ENCODE measurements at places on chromosomes 1 and 21.

DNA sequence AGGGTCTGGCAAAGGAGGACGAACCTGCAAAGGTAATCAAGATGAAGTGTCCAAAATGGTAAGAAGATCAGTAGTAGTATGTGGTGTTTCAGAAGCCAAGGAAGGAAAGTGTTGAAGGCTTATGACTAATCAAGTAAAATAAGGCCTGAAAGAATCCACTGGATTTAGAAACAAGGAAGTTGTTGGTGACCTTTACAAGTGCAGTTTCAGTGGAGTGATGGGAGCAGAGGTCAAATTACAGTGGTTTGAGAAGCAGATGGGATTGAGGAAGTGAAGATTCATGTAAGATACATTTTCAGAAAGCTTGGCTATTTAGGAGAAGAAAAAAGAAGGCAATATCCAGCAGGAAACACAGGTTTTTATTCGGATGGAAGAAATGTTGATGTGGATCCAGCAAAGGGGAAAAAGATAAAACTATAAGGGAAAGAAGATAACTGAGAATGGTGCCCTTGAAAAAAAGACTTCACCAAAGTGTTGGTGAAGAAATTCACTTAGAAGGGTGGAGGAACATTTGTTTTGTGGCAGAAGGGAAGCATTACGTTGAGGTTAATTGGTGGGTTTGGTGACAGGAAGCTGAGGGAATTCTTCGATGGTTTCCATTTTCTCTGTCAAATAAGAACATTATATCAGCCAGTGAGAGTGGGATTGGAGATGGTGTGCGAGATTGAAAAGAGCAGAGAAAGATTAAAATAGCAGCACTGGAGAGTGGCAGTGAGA, 2.1 kb downstream of the ARMH1 start:
- no peak for DNase-seq

- DNase-seq, result no peak
Observed at GRCh38 chr1:63892632-63893395, 119.0 kb downstream of the ROR1 start.

DNA sequence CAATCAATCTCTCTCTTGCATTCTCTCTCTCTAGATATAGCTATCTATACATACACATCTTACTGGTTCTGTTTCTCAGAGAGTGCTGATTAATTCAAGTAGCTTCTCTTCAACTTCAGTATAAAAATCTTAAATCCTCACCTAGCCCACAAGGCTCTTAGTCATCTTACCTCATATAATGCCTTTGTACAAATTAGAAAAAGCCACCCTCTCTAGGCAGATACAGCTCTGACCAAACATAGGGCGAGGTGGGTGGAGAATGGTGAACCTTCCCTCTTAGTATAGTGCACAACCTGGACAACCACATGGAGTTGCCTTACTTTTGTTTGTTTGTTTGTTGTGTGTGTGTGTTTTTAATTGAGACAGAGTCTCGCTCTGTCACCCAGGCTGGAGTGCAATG, 5.1 kb upstream of the INAVA start:
- DNase-seq, result no peak

GRCh38 chr1:174049514-174049913, 27.4 kb upstream of the RC3H1 start:
- no peak for DNase-seq

GRCh38 chr1:217342105-217342504, 288.8 kb downstream of the GPATCH2 start:
- no peak for DNase-seq

DNA sequence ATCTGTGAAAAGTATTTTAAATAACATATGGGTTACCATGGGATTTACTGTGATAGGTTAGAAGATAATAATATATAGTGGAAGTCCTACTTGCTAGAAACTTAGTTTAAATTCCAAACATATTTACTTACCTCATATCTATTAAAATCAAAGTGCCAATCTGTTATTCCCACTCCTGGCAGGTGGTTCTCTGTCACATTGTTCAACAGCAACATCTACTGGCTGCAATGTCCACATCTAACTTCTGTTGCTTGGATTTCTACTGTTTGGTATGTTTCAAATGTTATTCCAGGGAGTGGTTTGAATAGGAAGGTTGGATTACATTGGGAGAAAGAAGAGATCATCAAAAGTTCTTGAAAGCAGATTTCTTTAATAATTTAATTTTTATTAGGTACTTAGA, 122.5 kb upstream of the NCAM2 start:
- DNase-seq, result no peak

DNA sequence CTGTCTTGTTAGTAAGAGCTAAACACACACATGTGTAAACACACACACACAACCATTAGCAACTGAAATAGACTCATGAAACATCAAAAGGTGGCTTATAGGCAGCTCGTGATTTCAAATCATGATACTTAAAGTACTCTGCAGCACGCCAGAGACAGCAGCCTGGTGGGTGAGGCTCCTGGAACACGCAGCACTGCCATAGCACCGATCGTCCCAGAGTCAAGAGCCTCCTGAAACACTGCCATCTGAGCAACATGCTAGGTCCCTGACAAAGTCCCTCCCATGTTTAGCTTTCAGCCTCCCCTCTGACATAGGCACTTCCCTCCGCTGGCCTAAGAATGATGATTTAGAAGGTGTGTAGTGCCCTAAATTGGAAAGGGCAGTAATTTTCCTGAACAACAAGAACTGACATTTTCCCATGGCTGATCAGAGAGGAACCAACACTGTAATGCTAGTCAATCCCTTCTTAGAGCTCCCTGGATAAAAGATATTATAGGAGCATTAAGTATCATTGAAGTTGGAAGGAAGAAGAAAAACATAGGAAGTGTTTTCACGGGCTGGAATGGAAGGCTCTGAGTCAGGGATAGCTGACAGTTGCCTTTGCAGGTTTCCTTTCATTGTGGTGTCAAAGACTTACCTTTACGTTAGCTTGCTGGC, 14.1 kb upstream of the DPT start:
- no peak for DNase-seq

- DNase-seq, result no peak
Observed at GRCh38 chr1:11176081-11176706, 13.0 kb upstream of the ANGPTL7 start.

- DNase-seq, result no peak
Observed at GRCh38 chr21:46397993-46398392, 60.7 kb upstream of the DIP2A start.

DNA sequence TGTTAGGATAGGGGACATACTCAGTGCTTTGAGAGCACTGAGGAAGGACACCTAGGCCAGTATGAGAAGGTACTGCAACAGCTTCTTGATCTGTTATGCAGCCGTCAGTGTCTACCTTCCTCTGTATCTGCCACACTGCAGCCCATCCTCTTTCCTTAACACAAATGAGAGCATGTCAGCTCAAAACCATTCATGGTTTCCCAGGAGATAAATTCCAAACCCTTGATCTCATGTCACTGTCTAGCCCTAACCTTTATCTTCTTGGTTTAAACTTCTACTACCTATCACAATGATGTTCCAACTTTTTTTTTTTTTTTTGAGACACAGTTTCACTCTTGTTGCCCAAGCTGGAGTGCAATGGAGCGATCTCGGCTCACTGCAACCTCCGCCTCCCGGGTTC, 1.4 kb downstream of the ZMYND12 start:
- no peak for DNase-seq

DNA sequence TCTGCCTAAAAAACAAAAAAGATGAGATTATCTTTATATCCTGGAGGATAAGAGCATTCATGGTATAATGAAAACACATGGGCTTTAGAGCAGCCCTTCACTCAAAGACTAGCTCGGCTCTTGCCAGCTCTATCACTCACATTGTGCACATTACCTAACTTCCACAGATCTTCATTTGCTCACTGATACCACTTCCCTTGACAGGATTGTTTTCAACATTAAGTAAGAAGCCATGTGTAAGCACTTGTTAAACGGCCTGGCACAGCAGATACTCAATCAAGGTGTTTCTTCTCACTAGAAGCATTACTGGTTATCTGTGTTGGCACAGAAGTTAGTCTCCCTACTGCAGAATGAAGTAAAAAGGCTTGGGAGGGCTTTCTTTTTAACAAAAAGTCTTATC, 18.7 kb downstream of the LPGAT1 start:
- no peak for DNase-seq

- no peak for DNase-seq
Observed at GRCh38 chr1:229040630-229041358, 230.1 kb upstream of the RAB4A start.

DNA sequence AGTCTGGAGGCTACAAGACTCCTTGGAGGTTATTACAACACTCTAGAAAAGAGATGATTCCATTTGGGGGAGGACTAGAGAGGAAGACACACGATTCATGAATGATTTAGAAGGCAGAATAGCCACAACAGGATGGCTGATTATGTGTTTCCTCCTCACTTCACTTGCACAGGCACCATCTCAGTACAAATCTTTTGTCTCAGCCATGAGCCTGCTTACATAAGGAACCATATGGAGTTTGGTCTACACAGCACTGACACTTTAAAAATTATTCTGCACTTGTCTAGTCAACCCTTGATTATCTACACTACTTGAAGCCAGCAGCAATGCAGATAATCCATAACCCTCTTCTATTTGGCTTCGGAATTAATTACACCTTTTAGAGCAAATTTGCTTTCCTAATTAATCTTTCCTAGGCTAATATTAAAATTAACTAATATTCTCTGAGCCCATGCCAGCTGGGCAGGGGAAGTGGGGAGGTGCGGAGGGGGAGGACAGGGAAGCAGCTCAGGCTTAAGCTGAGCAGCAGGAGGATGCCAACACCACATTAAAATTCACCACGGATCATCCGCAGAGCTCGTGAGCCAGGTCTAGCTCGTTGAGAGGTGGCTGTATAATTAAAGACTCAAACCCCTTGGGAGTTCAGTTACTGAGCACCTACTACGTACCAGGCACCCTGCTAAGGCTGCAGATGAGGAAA, 3.2 kb upstream of the LEMD1 start:
- DNase-seq, result no peak

- DNase-seq, result peak; percentile 96
Observed at GRCh38 chr21:23968722-23969647, 1638.3 kb downstream of the MRPL39 start.
